ENCODE measurements at places on chromosomes 6 and 20.
A peak's percentile ranks its signal among the peaks of the same experiment; 100 is the strongest.

- H3K27ac ChIP-seq = no peak overlapping the region
- peaks cover 14% of the 10 kb centered on the region for H3K27me3 ChIP-seq
- H3K4me1 ChIP-seq = peaks cover 10% of the 10 kb centered on the region
These were observed 150.6 kb downstream of the RPS12 start for GRCh38 chr6:132964868-132965382.

GRCh38 chr6:107132330-107132954, 17.1 kb upstream of the BEND3 start:
- no peak overlapping the region for H3K27ac ChIP-seq
- no peak overlapping the region for H3K4me3 ChIP-seq
- peaks cover 3% of the 10 kb centered on the region for H3K4me1 ChIP-seq
- H3K36me3 ChIP-seq = no peaks in the 10 kb centered on the region

GRCh38 chr6:22471746-22472145, 97.6 kb upstream of the HDGFL1 start:
- H3K36me3 ChIP-seq = no peaks in the 10 kb centered on the region
- no peaks in the 10 kb centered on the region for H3K4me1 ChIP-seq
- no peak for DNase-seq
- no peaks in the 10 kb centered on the region for H3K27me3 ChIP-seq
- no peak overlapping the region for H3K4me3 ChIP-seq

DNA sequence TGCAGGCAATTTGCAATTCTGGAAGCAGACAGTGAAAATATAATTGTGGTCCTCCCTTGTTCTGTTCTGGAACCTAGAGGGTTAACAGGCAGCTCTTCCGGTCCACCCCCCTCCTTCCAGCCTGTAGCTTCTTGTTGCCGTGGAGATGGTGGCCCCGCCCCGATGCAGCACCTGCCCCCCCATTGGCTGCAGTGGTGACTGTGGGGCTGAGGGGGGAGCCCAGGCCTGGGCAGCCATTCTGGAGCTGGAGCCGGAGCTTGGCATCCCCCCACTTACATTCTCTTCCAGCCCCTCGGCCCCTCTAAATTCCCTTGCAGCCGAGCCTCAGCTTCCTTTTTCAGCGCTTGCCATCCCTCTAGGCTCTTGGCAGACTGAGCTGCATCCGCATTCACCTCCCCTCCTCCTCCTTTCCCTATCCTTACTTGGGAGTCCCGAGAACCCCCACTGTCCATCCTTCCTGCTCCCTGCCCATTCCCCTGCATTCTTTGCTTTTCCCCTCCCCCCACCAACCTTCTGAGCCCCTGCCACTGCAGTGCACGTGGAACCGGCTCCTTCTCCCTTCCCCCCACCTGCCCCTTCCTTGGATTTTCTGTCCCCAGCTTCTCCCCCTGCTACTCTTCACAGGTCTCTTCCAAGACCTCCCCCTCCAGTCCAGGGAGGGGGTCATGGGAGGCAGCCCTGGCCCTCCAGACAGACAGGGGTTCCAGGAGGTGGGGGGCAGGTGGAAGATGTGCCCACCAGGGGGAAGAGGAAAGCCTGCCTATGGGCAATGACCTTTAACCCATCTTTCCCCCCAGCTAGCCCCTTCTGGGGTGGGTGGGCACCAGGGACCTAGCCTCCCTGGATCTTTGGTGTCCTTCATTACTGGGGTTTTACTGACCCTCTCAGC, 11.4 kb downstream of the SYNGAP1 start:
- peak overlapping the region; percentile 83 for H3K4me3 ChIP-seq
- peaks cover 52% of the 10 kb centered on the region for H3K4me1 ChIP-seq
- no peaks in the 10 kb centered on the region for H3K27me3 ChIP-seq
- peak; percentile 53 for DNase-seq

GRCh38 chr6:38220069-38220723, 400.7 kb downstream of the ZFAND3 start:
- no peaks in the 10 kb centered on the region for H3K4me1 ChIP-seq
- no peak overlapping the region for H3K27ac ChIP-seq
- no peak for DNase-seq

GRCh38 chr20:44089987-44090674, 96.9 kb downstream of the JPH2 start:
- H3K4me3 ChIP-seq = no peak overlapping the region
- no peaks in the 10 kb centered on the region for H3K36me3 ChIP-seq
- H3K27ac ChIP-seq = no peak overlapping the region

- H3K27ac ChIP-seq = no peak overlapping the region
- DNase-seq = no peak
- H3K4me3 ChIP-seq = no peak overlapping the region
- H3K36me3 ChIP-seq = peaks cover 6% of the 10 kb centered on the region
These were observed 4.8 kb downstream of the ZBTB9 start for GRCh38 chr6:33459226-33459625.

DNA sequence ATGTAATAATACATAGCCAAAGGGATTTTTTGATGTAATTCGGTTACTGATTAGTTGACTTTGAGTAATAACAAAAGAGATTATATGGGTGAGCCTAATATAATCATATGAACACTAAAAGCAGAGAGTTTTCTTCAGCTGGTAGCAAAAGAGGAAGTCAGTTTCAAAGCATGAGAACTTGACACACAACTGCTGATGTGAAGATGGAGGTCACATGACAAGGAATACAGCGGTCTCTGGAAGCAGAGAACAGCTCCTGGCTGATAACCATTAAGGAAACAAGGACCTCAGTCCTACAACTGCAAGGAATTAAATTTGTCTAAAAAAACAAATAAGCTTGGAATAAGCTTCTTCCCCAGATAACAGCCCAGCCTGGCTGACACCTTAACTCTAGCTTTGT, 154.5 kb upstream of the PRND start:
- no peaks in the 10 kb centered on the region for H3K4me1 ChIP-seq
- no peak overlapping the region for H3K4me3 ChIP-seq
- peaks cover 9% of the 10 kb centered on the region for H3K27me3 ChIP-seq
- DNase-seq = no peak
- H3K36me3 ChIP-seq = no peaks in the 10 kb centered on the region
- H3K27ac ChIP-seq = no peak overlapping the region

- DNase-seq = no peak
- no peak overlapping the region for H3K4me3 ChIP-seq
- no peaks in the 10 kb centered on the region for H3K4me1 ChIP-seq
- no peak overlapping the region for H3K27ac ChIP-seq
These were observed 58.4 kb downstream of the TMEM170B start for GRCh38 chr6:11595903-11596302.

DNA sequence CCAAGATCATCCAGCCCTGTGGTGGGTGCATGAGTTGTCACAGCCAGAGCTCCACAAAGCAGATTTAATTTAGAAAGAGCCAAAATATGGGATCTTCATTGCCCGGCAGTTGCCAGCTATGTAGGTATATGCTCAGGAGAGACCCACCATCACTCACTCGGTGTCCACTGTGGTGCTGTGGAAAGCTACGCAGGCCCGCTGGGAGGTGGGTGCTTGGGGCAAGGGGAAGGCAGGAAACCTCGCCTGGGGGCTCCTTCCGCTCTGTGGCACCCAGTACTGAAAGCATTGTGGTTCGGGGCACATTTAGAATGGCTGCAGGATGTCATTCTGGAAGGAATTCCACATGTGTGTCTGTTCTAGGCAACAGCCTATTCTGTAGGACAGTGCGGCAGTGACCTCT, 259.9 kb downstream of the TAF4 start:
- no peak overlapping the region for H3K27ac ChIP-seq
- H3K36me3 ChIP-seq = no peaks in the 10 kb centered on the region
- DNase-seq = no peak
- H3K4me3 ChIP-seq = no peak overlapping the region

GRCh38 chr6:134585517-134585873, 267.6 kb upstream of the SGK1 start:
- no peaks in the 10 kb centered on the region for H3K36me3 ChIP-seq
- no peak overlapping the region for H3K4me3 ChIP-seq
- H3K27ac ChIP-seq = no peak overlapping the region
- no peaks in the 10 kb centered on the region for H3K4me1 ChIP-seq

DNA sequence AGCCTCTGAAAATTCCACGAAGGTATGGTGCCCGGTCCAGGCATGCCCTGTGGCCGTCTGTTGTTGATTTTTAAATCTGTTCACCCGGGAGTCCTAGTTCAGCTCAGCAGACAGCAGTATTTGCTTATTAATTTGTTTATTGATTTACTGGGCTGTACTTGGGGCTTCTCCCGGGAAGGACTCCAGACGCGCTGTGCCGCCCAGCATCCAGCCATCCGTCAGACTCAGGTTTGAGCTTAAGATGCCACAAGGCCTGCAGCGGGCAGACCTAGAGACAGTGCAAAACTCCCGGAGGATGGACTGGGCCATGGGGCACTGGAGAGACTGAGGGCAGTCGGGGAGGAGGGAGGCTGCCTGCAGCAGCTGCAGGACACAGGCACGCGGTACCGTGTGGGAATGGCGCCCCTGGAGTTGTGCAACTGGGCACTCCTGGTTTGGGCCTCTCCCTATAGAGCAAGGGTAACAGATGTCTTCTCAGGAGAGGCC, 17.3 kb upstream of the CCDC167 start:
- H3K27ac ChIP-seq = peak overlapping the region; percentile 95
- no peaks in the 10 kb centered on the region for H3K27me3 ChIP-seq
- peak overlapping the region; percentile 72 for H3K4me3 ChIP-seq
- DNase-seq = no peak

DNA sequence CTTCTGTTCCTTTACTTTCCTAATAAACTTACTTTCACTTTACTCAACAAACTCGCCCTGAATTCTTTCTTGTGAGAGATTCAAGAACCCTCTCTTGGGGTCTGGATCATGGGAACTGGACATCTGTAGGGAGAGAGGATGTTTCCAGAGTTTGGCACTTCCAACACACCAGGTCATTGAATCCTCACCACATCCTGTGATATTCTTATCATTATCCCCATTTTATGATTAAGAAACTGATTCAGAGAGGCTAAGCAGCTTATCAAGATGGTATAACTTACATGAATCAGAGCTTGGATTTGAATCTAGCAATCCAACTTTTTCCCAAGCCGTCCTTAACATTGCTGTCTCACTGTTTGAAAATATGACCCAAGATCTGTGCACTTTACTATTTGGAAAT, 15.5 kb downstream of the PPIL6 start:
- no peak for DNase-seq
- H3K4me3 ChIP-seq = no peak overlapping the region
- H3K27me3 ChIP-seq = peaks cover 11% of the 10 kb centered on the region

DNA sequence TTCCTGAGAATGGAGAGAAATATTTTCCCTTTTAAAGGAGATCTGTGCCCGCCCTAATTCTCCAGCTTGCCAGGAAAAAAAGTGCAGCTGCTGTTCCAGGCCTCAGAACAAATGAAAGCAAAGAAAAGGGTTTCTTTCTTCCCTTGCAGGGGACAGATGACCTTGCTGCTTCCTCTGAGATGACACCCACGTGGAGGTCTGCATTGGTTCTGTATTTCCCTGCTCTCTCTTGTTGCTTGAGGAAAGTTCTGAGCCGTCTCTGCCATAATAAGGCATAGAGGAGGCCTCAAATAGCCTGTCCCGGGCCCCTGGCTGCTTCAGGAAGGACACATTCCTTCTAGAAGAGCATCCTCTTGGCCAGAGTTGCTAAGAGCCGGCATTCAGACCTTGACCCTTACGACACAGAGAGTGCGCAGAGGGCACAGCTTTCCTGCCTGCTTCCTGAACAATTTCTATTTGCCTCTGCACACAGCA, 501.8 kb upstream of the SULF2 start:
- no peak overlapping the region for H3K4me3 ChIP-seq
- no peak for DNase-seq
- no peaks in the 10 kb centered on the region for H3K4me1 ChIP-seq

GRCh38 chr6:144824018-144824417, 538.9 kb downstream of the UTRN start:
- H3K4me3 ChIP-seq = no peak overlapping the region
- no peak overlapping the region for H3K27ac ChIP-seq
- peaks cover 31% of the 10 kb centered on the region for H3K36me3 ChIP-seq
- H3K27me3 ChIP-seq = no peaks in the 10 kb centered on the region
- H3K4me1 ChIP-seq = peaks cover 2% of the 10 kb centered on the region

- DNase-seq = no peak
- H3K27me3 ChIP-seq = no peaks in the 10 kb centered on the region
- no peaks in the 10 kb centered on the region for H3K36me3 ChIP-seq
- peaks cover 3% of the 10 kb centered on the region for H3K4me1 ChIP-seq
- no peak overlapping the region for H3K4me3 ChIP-seq
These were observed 142.0 kb downstream of the UST start for GRCh38 chr6:148888856-148889255.

- H3K27ac ChIP-seq = no peak overlapping the region
- no peaks in the 10 kb centered on the region for H3K4me1 ChIP-seq
- H3K27me3 ChIP-seq = no peaks in the 10 kb centered on the region
- H3K4me3 ChIP-seq = no peak overlapping the region
- DNase-seq = no peak
These were observed 50.8 kb upstream of the AIG1 start for GRCh38 chr6:143009851-143010250.

All from T-helper 2 cell treated with Interferon-gamma antibody and Interleukin-4, amounts not matched to agents 5 μg/mL and 100 μg/mL, for 36 hours (primary cell).